ENCODE measurements at places on chromosomes 16 and 17. TPM values are rescaled to one million over a fixed set of nuclear protein-coding genes. Genes with fewer than 3 reads are reported as not detected.

DNA sequence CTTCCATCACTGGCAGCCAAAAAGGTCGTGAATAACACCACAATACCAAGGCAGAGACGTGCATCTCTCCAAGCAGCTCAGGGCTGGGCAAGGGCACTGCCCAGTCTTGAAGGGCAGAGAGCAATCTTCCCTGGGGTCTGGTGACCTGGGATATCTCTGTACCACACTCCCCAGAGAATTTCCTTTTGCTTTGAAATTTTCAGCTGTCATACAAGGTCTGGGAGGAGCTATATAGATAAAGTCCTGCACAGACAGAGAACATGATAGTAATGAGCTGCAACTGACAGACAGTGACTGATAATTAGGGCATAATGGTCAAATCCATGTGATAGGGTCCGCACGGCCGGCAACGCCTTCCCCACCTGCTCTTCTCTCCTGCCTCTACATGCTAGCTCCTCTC is 68.2 kb downstream of the DYNLRB2 start:
- DNase-seq, result no peak

GRCh38 chr16:27485811-27486210 is 63.9 kb downstream of the GTF3C1 start:
- no peak for DNase-seq

GRCh38 chr16:5016967-5017677 is 16.6 kb downstream of the NAGPA start:
- no peak for DNase-seq

- DNase-seq, result no peak
Measured at GRCh38 chr17:81000631-81001357, 9.2 kb downstream of the CHMP6 start.

DNA sequence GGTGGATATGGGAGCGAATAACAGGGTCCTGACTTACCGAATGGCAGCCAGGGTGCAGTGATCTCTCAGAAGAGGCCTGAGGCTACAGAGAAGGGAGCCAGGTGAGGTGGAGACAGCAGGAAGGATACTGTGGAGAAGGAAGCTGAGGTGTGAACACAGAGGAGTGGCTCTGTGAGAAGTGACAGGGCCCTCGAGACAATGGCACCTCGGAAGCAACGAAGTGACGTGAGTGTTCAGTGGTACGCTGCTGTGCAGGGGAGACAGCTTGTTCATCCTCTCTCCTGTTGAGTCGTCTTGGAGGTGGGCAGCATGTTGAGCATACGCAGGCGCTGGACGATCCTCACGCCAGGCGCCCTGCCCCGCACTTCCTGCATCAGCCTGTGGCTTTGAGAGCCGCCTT is 390.3 kb downstream of the CPPED1 start:
- no peak for DNase-seq

GRCh38 chr17:32111141-32111771 is 31.0 kb upstream of the RHOT1 start:
- DNase-seq, result no peak

GRCh38 chr17:40900809-40901356 is 15.8 kb upstream of the KRT20 start:
- no peak for DNase-seq

- no peak for DNase-seq
Measured at GRCh38 chr16:68889508-68890150, 46.3 kb downstream of the TANGO6 start.

GRCh38 chr16:53745753-53746266 is 41.9 kb downstream of the FTO start:
- no peak for DNase-seq

DNA sequence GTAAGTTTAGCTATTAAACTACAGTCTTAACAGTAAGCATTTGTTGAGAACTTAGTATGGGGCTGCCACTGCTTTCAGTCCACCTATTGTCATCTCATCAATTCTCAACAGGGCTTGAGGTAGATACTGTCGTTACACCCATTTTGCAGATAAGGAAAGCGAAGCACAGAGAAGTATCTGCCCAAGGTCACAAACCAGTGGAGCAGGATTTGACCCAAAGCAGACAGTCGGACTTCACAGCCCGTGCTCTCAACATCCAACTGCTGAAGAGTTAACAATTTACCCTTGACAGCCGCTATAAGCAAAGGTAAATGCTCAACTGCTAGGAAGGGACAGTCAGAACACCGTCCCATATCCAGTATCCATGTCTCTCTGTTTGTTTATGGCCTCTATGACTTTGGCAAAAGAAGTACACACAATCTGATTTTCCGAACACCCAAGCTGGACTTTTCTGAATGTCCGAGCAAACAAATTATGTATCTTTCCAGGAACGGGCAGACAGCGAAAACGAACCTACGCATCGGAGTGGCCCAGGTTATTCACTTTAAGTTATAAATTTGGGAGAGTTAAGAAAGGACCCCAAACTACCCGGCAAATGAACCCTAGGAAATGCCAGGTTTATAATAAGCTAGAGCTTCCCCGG is 1.2 kb downstream of the SIAH1 start:
- DNase-seq, result no peak

- no peak for DNase-seq
Measured at GRCh38 chr16:507996-508395, 19.5 kb upstream of the CAPN15 start.

DNA sequence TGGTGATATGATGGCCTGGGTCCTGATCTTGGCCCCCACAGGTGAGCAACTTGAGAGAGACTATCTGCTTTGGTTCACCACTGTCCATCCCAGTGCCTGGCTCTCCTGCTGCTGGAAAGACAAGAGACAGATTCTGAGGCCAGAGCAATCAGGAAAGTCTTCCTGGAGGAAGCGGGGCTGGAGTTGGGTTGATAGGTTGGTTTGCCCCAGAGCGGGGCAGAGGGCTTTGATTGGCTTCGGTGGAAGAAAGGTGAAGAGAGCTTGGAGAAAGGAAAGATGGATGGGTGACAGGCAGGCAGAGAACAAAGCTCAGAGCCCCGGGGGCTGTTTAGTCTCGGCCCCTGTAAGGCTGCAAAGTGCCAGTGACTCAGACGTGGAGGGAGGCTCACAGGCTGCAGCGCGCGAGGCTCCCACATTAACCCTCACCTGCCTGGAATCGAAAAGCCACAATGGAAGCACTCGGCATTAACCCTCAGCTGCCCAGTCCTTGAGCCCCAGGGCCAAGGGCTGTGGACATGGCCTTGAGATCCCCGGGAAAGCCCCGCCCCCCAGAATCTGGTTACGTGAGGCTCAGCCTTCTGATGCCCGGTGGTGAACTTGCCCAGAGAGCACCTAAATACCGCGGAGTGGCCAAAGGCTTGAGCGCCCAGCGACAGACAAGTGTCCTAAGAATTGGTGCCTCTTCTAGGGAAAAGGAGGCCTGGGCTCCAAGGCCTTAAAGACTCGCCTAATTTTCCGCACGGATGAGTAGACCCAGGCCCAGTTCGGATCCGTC is 996 bp upstream of the CPNE2 start:
- no peak for DNase-seq

DNA sequence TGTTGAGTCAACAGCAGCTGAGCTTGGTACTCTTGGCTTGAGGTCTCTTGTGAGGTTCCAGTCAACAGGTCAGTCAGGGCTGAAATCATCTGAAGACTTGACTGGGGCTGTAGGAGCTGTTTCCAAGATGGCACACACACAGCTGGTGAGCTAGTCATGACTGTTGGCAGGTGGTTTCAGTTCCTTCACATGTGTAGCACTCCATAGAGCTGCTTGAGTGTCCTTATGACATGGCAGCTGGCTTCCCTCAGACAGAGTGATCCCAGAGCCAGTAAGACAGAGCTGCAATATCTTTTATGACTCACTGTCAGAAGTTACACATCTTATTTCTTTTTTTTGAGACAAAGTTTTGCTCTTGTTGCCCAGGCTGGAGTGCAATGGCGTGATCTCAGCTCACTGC is 19.5 kb upstream of the GAS7 start:
- peak; percentile 12 for DNase-seq

DNA sequence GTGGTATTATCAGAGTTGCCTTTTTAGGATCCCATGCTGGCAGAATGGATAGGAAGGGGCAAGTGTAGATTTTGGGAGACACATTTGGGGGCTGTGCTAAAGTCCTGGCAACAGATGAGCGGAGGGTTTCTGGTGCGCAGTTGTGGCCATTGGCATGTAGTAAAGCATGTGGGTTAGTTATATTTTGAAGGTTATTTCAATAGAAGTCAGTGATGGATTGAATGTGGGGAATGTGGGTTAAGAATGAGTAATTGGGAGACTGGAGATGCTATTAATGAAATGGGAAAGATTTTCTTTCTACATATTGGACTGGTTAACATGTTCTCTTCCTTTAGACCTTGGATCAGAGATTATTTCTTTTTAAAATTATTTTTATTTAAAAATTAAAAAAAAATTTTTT is 10.0 kb downstream of the DUS2 start:
- no peak for DNase-seq

The CCL1 gene
- total RNA-seq, result not detected

The GPR139 gene
- total RNA-seq, result not detected

The MYL11 gene
- not detected for total RNA-seq

The PMFBP1 gene
- 1.8 TPM for total RNA-seq

The PRSS33 gene
- not detected for total RNA-seq

The PERCC1 gene
- not detected for total RNA-seq
